ENCODE measurements at places on chromosomes 7 and 10.

DNA sequence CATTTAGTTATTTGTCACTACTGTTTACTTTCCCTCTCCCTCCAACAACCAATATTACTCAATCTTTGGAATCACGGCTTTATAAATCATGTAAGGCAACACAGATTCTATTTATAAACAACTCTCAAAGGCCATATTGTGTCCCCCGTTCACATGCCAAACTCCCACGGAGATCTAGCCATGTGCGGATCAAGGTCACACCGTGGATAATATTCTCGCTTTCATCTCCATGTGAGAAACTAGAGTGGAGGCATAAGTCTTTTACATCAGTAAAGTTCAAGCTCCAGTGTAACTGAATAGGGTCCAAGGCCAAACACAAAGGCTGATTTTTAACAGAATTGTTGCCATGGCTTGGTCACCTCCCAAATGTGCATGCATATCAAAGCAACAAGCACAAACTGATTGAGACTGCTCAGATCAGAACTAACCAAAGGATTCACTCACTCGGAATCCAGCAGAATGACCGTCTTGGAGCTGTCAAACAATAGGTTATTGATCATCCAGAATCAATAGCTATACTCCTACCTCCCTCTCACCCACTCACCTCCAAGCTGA, 569.5 kb upstream of the LRRN3 start:
- no peak for DNase-seq

DNA sequence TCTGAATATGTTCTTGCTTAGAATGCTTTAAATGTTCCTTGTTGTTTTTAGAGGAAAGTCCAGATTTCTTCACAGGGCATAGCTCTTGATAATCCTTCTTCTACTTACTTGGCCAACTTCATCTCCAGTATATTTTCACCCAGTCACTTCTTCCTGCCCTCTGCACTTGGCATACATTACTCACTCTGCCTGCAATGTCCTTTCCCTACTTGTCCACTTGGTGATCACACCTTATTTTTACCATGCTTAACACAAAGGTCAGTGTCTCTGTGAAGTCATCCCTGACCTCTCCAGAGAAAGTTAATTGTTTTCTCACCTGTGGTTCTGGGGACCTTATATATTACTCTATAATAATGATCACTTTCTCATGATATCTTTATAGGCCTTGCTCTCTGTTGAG, 23.3 kb downstream of the SFRP4 start:
- DNase-seq = no peak

DNA sequence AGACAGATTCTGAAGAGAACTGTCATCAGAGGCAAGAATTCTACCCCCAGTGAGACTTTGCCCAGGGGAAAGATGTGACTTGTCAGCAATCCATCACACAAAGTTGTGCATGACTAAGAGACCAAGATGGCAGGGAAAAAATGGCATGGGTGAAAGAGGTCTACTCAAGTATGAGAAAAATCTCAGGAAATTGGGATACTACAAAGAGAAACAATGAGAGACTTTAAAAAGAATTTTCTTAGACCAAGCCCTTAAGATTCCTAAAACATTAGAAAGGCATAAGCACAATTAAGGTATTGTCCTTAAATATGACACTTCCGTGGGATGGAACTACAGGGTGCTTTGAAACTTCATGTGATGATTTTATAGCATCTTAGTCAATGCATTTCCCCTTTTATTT, 45.6 kb upstream of the PDE1C start:
- no peak for DNase-seq

- DNase-seq = no peak
Measured at GRCh38 chr10:70762441-70763175, 22.6 kb downstream of the TBATA start.

GRCh38 chr7:13050703-13051102, 363.3 kb downstream of the ARL4A start:
- DNase-seq = no peak

- no peak for DNase-seq
Measured at GRCh38 chr10:20185116-20185515, 368.9 kb downstream of the PLXDC2 start.

DNA sequence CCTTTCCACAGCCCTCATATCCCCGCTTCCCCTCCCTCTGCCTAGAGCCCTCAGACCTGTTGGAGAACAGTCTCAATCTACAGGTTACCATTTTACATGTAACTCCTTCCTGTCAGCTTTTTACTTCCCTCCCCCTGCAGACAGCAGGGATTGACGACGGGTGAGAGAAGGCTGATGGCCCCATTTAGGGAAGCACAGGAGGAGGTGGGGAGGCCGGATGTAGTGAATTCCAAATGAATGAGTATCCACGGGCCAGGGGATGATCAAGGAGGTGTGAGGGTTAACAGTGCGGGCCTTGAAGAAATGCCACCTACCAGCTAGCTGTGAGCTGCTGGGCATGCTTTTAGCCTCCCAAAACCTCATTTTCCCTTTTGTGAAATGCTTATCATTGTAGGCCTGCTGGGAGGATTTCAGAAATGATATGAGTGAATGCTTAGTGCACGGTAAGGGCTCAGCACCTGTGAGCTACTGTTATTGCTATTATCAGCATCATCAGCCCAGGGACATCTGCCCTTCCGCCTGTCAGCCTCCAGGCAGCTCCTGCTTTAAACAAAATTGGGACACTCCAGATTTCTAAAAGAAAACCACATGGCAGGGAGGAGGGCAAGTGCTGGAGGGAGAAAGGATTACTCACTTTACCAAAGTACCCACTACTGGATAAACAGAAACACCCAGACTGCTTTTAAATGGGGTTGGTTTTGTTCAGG, 6.5 kb upstream of the NANOS1 start:
- no peak for DNase-seq

- no peak for DNase-seq
Measured at GRCh38 chr7:5082806-5083205, 37.1 kb downstream of the RBAK start.

GRCh38 chr10:19764111-19764510, 52.1 kb upstream of the PLXDC2 start:
- no peak for DNase-seq

- no peak for DNase-seq
Measured at GRCh38 chr7:87933605-87933952, 472 bp upstream of the ADAM22 start.

DNA sequence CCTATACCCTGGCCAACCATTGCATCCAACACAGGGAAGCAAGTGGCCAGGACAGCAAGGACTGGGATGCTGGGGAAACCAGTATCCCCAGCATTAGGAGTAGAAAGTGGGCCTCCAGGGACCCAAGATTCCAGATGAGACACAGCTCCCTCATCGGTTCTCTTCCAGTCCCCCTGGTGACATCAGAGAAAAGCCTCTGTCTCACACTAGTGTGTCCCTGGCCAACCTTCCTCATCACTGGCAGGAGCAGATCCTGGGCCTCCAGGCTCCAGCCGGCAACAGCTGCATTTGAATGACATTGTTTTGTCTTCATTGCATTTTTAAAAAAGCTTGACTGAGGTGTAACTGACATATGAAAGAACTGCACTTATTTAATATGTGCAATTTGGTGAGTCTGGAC, 177.3 kb upstream of the LYZL2 start:
- no peak for DNase-seq

DNA sequence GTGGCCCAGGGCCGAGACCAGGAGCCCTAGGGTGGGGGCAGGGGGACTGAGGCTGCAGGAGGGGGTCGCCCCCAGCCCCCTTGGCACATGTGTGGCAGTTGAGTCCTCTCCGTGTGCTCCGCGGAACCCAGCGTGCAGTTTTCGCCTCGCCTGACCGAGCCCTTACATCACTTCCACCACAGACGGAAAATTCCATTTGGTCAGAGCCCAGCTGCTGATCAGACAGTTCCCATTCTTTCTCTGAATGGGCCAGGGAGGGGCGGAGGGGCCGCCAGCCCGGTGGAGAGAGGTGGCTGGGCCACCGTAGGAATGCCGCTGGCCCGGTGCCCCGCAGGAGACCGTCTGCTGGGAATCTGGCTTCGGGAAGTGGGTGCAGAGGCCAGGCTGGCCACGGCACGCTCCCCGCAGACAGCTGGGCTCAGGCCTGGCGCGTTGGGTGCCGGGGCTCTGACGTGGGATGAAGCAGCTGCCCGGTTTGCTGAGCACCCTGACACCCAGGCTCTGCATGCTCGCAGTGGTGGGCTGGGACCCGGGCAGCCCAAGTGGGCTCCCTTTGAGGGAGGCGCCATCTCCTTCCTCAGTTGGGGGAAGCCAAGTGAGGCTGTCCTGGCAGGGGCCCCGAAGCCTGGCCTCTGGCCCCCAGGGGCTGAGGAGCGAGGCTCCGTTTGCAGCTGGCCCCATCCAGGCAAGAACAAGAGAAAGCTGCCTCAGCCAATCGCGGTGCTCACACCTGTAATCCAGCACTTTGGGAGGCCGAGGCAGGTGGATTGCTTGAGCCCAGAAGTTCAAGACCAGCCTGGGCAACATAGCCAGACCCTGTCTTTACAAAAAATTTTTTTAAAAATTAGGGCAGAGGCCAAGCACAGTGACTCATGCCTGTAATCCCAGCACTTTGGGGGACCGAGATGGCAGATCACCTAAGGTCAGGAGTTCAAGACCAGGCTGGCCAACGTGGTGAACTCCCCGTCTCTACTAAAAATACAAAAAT, 9.9 kb downstream of the TTYH3 start:
- DNase-seq = no peak

- DNase-seq = no peak
Measured at GRCh38 chr10:30055226-30055662, 4.1 kb downstream of the JCAD start.

DNA sequence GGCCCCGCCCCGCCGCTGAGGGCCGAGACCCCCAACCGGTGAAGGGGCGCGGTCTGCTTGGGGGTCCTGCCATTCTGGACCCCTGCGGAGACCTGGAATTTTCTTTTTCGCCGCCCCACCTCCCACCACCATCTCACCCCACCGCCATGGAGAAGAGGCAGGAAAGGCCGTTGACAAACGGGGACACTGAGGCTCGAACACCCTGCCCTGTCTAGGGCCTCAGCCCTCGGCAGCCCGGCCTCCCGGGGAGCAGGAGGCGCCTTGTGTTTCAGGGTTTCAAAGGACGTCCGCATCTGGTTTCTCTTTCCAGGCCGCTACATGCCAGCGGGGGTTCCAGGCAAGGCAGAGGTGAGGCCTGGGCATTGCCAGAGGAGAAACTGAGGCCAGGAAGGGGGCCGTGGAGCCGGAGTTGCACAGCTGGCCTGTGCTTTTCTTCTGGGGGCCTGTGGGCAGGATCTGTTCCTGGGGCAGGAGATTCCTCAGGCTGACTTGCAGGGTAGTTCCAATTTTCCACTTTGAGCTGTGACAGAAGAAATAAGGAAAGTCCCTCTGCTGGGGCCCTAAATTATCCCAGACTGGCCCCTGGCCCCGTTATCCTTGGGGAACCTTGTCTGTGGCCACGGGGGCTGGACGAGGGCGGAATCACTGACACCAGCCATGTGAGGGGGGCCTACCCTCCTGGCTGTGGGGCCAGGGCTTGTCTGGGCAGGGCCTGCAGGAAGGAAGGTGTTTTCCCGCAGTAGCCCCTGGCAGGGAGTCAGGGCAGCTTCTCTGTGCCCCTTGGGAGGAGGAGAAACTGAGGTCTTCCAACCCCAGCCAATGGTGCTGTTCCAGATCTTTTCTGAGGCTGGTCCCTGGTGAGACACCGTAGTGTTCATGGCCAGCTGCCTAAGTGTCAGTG, 900 bp upstream of the MICALL2 start:
- DNase-seq = no peak

DNA sequence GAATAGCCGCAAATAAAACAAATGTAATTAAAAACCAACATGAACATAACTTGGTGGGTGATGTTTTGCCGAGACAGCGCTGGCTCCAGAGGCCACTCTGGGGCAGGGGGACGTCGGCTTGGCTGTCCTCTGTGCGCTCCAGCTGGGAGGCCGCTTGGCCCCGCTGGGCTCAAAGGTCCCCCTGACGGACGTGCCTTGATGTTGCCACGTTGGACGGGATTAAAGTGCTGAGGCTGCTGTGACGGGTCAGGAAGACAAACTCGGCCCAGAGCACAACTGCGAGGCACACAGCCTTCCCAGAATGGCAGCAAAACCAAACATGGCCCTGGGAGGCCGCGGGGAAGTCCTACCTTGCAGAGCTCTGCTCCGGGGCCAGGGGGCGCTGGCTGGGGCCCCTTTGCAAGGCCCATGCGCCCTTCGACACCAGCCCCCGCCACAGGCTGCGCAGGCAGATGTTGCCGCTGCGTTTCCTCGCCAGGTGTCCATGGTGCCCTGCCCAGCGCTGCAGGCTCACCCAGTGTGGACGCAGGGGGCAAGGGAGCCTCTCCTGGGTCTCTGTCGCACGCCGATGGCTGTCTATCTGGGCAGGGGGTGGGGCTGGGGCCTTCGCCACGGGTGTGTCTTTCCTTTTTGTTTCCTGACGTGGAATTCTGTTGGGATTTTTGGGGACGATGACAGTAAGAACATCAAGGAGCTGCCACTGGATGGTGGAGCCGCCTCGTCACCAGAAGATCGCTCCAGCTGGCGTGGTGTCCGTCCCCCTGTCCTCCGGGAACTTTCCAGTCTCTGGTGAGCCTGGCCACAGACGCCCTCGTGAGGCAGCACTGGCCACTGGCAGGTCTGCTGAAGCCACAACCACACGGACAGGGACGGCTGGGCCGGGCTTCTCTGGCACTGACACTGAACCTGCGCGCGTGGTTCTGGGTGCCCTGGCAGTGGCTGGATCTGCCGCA, 99.6 kb upstream of the DIP2C start:
- DNase-seq = no peak

- DNase-seq = no peak
Measured at GRCh38 chr10:49109669-49110340, 5.5 kb downstream of the VSTM4 start.

GRCh38 chr7:83162402-83163256, at the start of gene PCLO:
PCLO (minus strand) TSS chr7:83162884; CDS start chr7:83162592, 292 bp downstream.
- no peak for DNase-seq

- no peak for DNase-seq
Measured at GRCh38 chr10:119700321-119700954, 25.4 kb upstream of the INPP5F start.

DNA sequence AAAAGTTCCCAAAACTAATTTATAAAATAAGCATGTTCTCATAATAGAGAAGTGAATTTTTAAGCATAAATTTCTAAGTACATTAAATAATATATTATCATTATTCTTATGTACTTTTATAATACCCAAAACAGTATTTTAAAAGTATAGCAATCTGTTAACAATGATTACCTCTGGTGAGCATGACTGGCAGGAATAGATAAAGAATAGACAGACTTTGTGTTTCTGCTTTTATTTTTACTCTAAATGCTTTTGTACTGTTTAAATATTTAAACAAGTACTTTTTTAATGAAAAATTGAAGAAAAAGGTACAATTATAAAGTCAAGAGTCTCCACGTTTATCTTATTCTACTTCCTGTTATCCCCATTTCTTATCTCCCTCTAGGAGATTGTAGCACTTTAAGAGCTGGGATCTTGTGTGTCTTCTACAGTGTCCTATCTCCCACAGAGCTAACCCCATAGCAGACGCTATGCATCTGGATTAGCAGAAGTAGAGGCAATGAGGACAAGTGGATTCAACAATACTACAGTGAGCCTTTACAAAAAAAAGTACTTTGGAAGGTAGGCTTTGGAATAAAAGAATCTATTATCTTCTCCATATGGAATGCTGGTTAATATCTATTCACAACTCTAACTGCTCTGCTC, 42.9 kb downstream of the IDE start:
- no peak for DNase-seq

DNA sequence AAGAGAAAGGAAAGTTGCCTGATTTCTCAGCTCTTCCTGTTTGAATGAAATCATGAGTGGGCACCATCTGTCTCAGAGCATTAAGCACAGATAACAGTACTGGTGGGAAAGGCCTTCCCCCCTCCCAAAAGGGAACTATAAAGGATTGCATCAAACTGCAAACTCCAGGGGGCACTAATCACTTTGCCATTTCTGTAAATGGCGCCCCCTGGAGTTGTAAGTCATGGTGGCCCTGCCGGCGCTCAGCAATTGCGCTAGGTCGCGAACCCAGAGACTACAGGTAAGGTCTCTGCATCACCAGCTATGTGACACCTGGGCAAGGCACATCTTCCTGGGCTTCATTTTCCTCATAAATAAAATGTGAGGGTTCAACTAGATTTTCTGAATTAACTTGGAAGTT, 11.1 kb downstream of the LRRC4 start:
- DNase-seq = no peak
